Psoas muscle (tissue), 8 donors: ENCODE measurements at places on chromosomes 13 and 19. TPM values are rescaled to one million over a fixed set of nuclear protein-coding genes. Genes with fewer than 3 reads are reported as not detected.

The IL12RB1 gene
- 0.17 TPM for polyA plus RNA-seq

GRCh38 chr13:114325729-114326128 lies 11.4 kb downstream of the CHAMP1 start:
- no peak for DNase-seq

DNA sequence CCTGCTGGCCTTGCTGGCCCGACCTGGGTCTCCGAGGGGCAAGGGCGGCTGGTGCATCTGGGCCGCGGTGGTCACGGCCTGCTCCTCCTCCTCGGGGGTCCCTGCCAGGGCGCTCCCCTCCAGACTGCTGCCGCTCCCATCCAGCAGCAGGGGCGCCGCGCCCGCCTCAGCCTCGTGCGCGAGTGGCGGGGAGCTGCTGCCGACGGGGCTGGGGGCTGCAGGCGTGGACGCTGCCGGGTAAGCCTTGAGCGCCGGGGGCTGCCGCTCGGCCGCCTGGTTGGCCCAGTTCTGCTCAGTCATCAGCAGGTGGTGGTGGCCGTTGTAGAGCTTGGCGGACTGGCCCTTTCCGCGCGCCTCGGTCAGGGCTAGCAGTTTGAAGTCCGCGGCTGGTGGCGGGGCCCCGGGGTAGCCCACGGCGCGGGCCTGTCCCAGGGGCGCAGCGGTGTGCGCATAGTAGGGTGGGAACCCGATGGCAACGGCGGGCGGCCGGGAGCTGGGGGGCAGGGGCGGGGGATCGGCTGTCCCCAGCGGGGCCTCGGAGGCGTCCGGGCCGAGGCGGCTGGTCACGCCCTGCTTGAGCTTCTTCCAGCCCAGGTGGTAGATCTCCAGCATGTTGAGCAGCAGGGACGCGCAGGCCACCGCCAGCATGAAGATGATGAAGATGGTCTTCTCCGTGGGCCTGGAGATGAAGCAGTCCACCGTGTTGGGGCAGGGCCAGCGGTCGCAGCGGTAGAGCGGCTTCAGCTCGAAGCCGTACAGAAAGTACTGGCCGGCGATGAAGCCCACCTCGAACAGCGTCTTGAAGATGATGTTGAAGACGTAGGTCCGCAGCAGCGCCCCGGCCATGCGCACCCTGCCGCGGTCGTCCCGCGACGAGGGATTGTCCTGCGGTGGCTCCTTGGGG lies 18.6 kb downstream of the GJA3 start:
- DNase-seq: no peak

- no peak for DNase-seq
Measured at GRCh38 chr13:42334329-42334706, 62.4 kb downstream of the AKAP11 start.

DNA sequence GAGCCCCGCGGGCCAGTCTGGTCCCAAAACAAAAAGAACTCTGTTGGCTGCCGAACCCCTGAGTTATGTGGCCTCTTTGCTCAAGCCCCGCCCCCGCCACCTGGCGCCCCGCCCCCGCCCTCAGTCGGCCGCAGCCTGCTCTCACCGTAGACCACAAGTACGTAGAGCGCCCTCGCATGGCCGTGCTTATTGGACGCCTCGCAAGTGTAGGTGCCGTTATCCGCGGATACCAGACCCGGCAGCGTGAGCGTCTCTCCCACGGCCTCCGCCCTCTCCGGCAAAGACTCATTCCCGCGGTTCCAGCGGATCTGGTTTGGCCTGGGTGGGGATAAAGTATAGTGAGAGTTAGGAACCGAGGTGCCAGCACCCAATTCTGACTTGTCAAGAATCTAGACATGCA lies 5.5 kb upstream of the ZNF428 start:
- DNase-seq: peak; percentile 68

The SIAH3 gene
- polyA plus RNA-seq: 0.03 TPM

DNA sequence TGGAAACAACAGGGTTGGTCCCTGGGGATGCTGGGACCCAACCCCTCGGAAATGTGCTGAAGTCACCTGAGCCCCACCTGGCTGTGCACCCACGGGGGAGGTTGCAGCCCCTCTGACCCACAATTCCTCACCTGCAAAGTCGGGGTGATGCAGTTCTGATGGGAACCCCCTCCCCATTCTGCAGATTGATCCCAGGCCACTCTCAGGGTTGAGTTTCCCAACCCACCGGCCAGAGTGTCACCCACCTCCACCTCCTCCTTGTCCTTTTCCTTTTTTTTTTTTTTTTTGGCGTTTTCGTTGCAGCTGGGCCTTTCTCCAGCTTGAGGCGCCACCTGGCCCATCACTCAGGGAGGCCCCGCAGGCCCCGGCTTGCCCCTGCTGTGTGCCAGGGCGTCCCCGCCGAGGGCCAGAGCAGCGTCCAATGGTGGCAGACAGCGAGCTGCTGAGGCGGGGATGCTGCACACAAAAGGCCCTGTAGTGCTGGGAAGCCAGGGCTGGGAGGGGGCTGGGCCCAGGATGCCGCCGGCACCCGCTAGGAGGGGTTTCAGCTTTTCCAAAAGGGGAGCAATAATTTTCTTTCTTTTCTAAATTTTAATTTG lies 4.6 kb downstream of the PIK3R2 start:
- DNase-seq: no peak

The PROZ gene
- not detected for polyA plus RNA-seq

DNA sequence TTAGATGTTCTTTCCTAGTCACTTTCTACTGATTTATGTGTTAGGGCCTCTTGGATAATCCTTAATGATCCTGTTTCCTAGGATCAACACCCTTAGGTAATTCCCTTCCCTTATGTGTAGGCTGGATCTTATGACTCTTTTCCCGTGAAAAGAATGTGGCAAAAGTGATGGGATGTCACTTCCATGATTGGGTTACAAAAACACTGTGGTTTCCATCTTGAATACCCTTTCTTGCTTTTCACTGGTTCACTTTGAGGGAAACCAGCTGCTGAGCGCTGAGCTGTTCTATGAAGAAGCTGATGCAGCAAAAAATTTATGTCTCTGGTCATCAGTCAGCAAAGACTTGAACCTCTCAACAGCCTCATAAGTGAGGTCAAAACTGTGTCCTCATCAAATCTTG lies 609.4 kb downstream of the OLFM4 start:
- DNase-seq: no peak

- no peak for DNase-seq
Measured at GRCh38 chr13:44748439-44748838, 172.3 kb upstream of the TSC22D1 start.

DNA sequence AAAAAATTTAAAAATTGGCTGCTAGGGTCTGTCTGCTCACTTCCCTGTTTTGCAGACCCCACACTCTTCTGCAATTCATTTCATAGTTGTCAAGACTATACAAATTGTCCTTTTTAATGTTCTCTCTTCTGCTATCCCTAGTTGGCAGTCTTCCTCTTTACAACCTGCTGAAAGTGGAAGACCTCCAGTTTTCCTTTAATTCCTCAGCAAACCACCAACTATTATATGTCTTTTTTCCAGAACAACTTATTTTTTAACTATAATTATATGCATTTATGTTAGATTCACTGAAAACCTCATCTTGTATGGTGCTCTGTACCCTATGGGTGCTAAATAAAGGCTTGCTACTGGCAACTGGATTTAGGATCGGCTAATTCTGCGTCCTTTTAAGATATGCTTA lies 1.1 kb upstream of the PHF11 start:
- no peak for DNase-seq

The KCNN4 gene
- polyA plus RNA-seq: 0.21 TPM

The CATSPERD gene
- not detected for polyA plus RNA-seq

DNA sequence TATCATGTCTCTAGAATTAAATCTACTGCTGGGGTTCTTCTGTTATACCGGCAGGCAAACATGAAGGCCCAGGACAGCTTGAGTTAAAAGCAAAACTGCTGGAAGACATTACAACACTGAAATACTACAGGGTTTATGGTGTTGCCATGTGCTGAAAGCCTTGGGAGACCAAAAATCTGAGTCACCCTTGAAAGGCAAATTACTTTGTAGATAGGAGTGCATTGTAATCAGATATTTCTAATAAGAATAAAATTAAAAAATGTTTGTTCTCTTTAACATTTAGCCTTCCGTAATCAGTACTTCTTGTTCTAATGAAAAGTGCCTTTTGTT lies 181.3 kb downstream of the PCDH9 start:
- DNase-seq: no peak

The TPTE2 gene
- 0.04 TPM for polyA plus RNA-seq

The TRIP10 gene
- 104 TPM for polyA plus RNA-seq

- DNase-seq: peak; percentile 40
Measured at GRCh38 chr19:18562086-18562485, 4.4 kb downstream of the KXD1 start.

GRCh38 chr19:46659151-46660007 lies 1.6 kb downstream of the DACT3 start:
- peak; percentile 58 for DNase-seq

GRCh38 chr19:17652627-17653026 lies 35.5 kb downstream of the UNC13A start:
- DNase-seq: no peak

The ZGLP1 gene
- polyA plus RNA-seq: 1.00 TPM

GRCh38 chr13:41694545-41695301 lies 237.4 kb downstream of the RGCC start:
- peak; percentile 55 for DNase-seq

DNA sequence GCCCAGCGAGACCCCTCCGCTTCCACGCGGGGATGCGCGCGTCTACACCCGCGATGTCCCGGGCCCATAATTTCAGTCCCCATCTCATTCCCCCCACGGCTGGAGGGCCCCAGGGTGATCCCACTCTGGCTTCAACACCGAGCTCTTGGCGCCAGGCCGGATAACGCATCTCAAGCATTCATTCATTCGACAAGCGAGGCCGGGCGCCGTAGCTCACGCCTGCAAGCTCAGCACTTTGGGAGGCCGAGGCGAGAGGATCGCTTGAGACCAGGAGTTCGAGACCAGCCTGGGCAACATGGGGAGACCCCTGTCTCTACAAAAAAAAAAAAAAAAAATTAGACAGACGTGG lies 5.9 kb downstream of the ANGPTL6 start:
- peak; percentile 57 for DNase-seq

GRCh38 chr13:47306991-47307390 lies 410.1 kb upstream of the HTR2A start:
- no peak for DNase-seq

- peak; percentile 67 for DNase-seq
Measured at GRCh38 chr19:10565028-10565566, 713 bp downstream of the KRI1 start.

DNA sequence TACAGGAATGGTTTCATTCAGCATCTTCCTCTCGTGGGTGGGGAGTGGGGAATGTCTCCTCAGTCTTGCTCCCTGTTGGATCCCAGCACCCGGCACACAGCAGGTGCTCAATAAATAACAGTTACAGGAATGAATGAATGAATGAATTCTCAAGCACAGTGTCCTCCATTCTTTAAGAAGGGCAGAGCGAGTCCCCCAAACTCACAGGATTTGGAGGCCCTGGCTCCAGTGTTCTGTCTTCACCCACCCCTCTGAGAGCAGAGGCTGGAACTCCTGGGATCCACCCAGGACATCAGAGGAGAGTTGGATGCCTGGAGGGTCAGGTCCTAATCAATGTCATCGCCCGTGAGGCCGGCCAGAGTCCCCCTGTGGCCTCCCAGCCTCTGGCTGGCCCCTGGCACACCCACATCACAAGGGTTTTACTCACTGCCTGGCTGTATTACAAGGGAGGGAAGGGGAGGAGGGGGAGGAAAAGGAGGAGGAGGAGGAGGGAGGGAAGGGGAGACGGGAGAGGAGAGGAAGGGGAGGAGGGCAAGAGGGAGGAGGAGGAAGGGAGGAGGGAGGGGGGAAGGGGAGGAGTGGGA lies 8.7 kb upstream of the CREB3L3 start:
- DNase-seq: no peak

- DNase-seq: no peak
Measured at GRCh38 chr19:5914946-5915781, 1.1 kb downstream of the CAPS start.

GRCh38 chr13:80359414-80359777 lies 18.5 kb upstream of the SPRY2 start:
- no peak for DNase-seq

DNA sequence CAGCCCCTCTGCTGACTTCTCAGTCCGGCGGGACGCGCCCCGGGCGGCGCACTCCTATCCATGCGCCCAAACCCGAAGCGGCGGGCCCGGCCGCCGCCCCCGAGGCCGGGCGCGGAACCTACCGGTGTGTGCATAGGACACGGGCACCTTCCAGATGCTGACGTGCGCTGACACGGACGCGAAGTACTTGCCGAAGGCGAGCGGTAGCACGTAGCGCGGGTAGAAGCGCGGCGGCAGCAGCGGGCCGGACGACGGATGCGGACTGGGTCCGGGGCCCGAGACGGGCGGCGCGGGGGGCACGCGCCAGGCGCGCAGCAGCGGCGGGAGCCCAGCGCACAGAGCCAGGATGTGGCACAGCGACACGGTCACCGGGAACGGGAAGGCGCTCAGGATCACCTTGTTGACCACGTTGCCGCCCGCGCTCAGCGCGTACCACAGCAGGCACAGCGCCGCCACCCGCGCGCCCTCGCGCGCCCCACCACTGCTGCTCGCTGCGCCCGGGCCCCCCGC lies 338 bp downstream of the SLC35E1 start:
- DNase-seq: no peak

The CD33 gene
- polyA plus RNA-seq: 1.3 TPM

The TNFSF13B gene
- 0.27 TPM for polyA plus RNA-seq

DNA sequence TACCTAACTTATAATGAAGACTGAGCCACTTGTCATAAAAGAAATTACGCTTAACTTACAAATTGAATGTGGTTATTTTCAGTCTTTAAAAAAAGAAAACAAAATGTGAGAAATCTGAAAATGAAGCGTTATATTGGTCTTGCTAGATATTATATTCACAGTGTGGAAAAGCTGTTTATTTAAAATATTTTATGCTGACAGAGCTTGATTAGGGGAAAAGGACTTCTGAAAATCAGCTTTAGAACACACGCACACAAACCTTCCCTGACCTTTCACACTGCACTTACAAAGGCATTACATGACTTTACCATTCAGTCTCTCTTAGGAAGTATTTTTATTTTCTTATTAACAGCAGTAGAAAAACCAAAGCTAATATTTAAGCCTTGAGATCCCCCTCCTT lies 461.5 kb downstream of the DIAPH3 start:
- DNase-seq: no peak

DNA sequence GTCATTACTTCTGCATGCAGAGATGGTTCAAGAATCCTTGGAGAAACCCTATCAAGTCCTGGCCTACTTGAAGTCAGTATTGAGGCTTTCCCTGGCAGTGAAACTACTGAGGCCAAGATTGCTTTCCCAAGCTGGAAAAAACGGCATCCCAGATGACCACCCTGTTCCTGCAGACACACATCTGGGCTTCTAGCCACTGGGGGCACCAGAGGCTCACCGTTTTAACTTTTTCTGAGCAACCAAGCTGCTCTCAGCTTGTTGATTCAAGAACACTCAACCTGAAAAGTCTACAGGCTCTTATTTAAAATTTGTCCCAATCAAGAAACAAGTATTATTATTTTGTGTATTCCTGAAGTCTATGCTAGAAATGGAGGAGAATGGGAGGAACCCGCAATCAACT lies 66.6 kb downstream of the SPRYD7 start:
- DNase-seq: no peak

The OLFM2 gene
- polyA plus RNA-seq: 0.88 TPM

GRCh38 chr13:99307247-99307646 lies at the start of gene GPR183:
Gene GPR183 (minus strand): TSS chr13:99307399. CDS start chr13:99296145, 11,254 bp downstream.
- DNase-seq: no peak

The ARHGAP33 gene
- 1.3 TPM for polyA plus RNA-seq

- no peak for DNase-seq
Measured at GRCh38 chr13:50073340-50073739, 58.1 kb downstream of the KCNRG start.

The SYNGR4 gene
- 0.04 TPM for polyA plus RNA-seq
